PC-9 (cell line): ENCODE measurements at places on chromosomes 1 and 21. TPM values are rescaled to one million over a fixed set of nuclear protein-coding genes. Genes with fewer than 3 reads are reported as not detected.

DNA sequence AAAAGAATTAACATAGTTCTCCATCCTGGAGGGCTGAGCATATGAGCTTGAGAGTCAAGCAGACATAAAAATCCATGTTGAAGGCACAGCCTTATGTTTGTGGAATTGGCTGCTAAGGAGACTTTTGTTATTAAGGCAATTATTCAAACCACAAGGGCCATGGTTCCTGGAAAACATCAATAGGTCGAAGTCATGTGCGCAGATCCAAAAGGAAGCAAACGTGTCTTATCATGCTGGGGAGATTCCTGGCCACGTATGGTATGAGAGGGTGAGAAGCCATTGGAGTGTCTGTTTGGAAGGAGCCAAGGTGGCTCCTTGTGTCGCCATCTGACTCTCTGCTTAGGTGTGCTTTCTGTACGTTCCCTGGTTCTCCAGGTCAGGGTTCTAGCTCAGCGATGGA is 61.8 kb upstream of the COA6 start:
- DNase-seq = no peak

Gene UMODL1
- 0.25 TPM in 1 of 2 replicates, not detected in the other for total RNA-seq

DNA sequence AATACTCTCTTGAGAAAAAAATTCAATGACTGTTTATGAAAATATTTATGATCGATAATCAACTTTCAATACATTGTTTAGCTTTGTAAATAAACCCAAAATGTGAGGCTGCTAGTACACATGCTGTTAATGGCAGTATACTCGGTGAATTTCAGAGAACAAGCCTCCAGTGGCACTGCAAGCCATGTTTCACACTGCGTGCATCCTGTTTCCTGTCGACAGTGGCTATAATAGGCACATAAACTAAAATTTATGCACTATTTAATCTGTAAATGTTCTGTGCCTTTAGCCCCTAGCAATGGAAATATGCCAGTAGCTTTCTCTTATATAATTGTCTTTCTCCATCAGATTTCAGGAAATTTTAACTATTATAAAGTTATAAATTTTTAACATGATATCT is 26.3 kb upstream of the RGS18 start:
- DNase-seq = no peak

DNA sequence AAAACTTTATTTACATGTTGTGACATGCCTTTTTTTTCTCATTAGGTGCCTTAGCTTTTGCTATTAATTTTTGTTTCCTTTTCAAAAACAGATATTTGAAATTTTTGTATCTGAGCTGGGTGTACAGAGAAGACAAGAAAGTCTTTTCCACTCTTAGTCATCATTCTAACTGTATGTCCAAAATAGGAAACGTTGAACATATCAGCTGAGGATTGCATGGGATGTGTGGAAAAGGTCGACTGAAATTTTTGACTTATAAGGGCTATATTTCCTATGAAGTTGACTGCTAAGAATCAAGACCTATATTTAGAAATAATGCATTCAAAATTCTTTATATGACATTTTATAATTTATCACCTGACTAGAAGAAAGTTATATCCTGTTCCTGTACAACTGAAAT is 270.0 kb upstream of the ZRANB2 start:
- no peak for DNase-seq

- no peak for DNase-seq
Observed at GRCh38 chr1:190602325-190602724, 124.7 kb upstream of the BRINP3 start.

DNA sequence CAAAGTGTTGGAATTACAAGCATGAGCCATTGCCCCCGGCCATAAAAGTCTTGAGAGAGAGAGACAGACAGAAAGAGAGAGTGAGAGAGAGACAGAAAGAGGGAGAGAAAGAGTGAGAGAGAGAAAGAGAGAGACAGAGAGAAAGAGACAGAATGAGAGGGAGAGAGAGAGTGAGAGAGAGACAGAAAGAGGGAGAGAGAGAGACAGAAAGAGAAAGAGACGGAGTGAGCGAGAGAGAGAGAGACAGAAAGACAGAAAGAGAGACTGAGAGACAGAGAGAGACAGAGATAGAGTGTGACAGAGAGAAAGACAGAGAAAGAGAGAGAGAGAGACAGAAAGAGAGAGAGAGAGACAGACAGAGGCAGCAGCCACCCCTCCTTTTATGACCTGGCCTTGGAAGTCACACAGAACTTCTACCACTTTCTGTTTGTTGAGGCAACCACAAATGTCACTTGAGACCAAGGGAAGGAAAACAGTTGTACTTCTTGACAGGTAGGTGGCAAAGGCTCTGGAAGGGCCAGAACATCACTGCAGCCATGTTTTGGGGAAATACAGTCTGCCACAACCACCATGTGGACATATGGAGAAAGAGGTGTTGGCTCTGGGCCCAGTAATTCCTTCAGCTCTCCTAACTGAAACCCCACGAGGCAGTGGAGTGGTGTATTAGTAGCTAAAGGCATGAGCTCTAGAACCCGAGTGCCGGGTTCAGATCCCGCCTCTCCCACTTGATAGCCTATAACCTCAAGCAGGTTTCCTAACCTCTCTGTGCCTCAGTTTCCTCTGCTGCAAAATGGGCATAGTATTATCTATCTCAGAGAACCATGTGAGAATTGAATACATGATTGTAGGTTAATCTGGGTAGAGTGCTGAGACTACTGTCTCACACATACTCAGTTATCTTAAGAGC is 50.6 kb downstream of the TNFRSF8 start:
- DNase-seq = no peak

Gene SOX13
- total RNA-seq = 89.9 and 102 TPM in 2 replicates

- no peak for DNase-seq
Observed at GRCh38 chr1:226688808-226689207, 50.3 kb downstream of the ITPKB start.
